ENCODE measurements at places on chromosomes 3 and 15. TPM values are rescaled to one million over a fixed set of nuclear protein-coding genes. Genes with fewer than 3 reads are reported as not detected.
A peak's percentile ranks its signal among the peaks of the same experiment; 100 is the strongest.

GRCh38 chr3:80234706-80235105 lies 466.9 kb upstream of the ROBO1 start:
- H3K4me3 ChIP-seq: no peak overlapping the region
- DNase-seq: no peak
- no peaks in the 10 kb centered on the region for H3K36me3 ChIP-seq
- no peak overlapping the region for H3K27ac ChIP-seq

DNA sequence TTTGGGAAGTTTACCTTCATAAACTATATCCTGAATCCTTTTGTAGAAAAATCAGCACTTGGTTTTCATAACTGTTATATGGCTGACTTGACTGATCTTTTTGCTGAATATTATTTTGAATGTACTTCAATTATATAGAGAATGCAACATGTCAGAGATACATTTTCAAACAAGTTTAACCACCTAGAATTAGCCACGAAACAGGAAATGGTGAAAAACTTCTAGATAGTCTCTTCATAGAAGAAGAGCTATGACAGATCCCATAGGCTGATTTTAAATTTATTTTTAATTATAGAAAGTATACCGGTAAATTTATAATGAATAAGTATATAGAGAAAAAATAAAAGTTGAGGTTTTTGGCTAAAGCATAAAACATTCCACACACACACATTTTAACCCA lies 436.8 kb upstream of the DPPA4 start:
- no peaks in the 10 kb centered on the region for H3K4me1 ChIP-seq
- H3K36me3 ChIP-seq: no peaks in the 10 kb centered on the region
- no peaks in the 10 kb centered on the region for H3K27me3 ChIP-seq
- H3K4me3 ChIP-seq: no peak overlapping the region
- no peak overlapping the region for H3K27ac ChIP-seq
- no peak for DNase-seq

DNA sequence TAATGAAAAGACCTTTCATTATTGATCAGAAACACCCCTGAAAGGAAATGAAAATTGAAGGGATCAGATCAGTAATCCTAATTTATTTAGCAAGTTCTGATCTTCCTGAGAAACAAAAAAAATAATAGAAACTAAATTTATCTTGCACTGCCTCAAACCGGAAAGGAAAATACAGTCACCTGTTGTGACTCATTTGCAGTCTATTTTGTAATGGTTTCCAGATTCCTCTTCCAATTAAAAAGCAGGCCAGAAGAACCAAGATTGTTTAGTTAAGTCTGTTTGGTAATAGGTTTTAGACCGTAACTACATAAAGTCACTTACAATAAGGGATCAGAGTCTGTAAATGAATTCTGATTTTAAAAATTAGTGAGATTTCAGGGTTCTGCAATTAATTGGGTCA lies 49.7 kb upstream of the ATOSA start:
- peaks cover 7% of the 10 kb centered on the region for H3K4me1 ChIP-seq
- no peaks in the 10 kb centered on the region for H3K36me3 ChIP-seq
- H3K27me3 ChIP-seq: no peaks in the 10 kb centered on the region
- no peak overlapping the region for H3K4me3 ChIP-seq

GRCh38 chr3:4726549-4726948 lies 233.4 kb downstream of the ITPR1 start:
- H3K4me3 ChIP-seq: no peak overlapping the region
- peaks cover 22% of the 10 kb centered on the region for H3K4me1 ChIP-seq
- no peak overlapping the region for H3K27ac ChIP-seq

- H3K36me3 ChIP-seq: no peaks in the 10 kb centered on the region
- no peak overlapping the region for H3K27ac ChIP-seq
- H3K4me3 ChIP-seq: no peak overlapping the region
Observed at GRCh38 chr15:64942356-64942755, 30.7 kb downstream of the ANKDD1A start.

DNA sequence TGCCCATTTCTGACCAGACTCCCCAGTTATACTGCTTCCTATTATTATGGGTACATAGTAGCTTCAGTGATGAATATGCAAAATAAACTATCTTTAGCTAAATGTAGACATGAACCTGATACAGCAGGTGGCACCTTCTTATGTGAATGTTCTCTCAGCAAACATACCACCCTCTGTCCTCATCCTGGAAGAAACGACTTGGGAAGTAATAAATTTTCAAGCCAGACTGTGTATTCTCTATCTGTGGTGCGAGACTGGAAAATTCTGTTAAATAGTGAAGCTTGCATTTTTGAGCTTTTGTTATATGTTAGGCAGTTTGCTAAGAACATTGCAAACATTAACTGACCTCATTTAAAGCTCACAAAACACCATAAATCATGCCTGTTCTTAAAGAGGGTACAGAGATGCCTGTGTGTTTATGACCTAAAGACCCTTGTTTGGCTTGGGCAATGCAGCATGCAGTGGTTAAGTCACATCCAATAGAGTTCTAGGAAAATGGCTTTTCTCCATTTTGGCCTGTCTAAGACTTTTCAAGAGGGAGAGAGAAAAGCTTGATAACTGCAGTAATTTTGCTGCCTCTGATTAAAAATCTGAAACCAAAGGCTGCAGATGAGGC lies 287.1 kb downstream of the NEK10 start:
- no peak overlapping the region for H3K27ac ChIP-seq
- H3K36me3 ChIP-seq: no peaks in the 10 kb centered on the region
- DNase-seq: no peak
- peaks cover 30% of the 10 kb centered on the region for H3K4me1 ChIP-seq
- H3K27me3 ChIP-seq: no peaks in the 10 kb centered on the region

GRCh38 chr3:70561796-70562195 lies 249.4 kb upstream of the MDFIC2 start:
- DNase-seq: no peak
- no peaks in the 10 kb centered on the region for H3K27me3 ChIP-seq
- no peaks in the 10 kb centered on the region for H3K4me1 ChIP-seq
- H3K27ac ChIP-seq: no peak overlapping the region

- H3K4me3 ChIP-seq: no peak overlapping the region
- no peak overlapping the region for H3K27ac ChIP-seq
- H3K4me1 ChIP-seq: peaks cover 5% of the 10 kb centered on the region
Observed at GRCh38 chr3:48738144-48738536, 21.1 kb upstream of the IP6K2 start.

DNA sequence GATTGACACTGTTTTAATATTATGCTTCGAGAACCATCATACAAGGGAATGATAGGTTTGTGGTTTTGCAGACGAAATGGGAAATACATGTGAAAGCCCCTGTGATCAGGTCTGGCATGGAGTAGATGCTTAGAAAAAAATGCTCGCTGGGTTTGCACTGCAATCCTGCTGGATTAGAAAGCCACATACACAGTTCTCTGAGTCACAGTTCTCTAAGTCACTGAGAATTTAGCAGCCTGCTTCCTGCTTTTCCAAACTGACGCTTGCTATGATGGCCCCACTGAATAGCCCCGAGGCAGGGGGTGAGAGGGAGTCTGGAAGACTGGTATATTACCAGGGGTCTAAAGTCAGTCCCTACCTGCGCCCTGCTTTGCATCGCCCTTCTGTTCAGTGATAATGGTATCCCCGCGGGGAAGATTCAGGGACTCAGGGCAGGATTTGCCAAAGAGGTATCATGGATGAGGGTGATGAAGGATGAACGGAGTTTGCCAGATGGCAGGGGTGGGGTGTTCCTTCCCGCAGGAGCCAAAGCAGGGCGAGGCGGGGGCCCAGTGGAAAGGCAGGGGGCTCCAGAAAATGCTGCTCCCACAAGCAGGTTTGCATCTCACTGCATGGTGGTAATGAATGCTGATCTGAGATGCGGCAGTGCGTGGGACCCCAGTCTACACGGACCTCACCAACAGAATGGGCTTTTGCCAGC lies 82.3 kb downstream of the IQSEC1 start:
- no peak overlapping the region for H3K4me3 ChIP-seq
- H3K4me1 ChIP-seq: peaks cover 17% of the 10 kb centered on the region
- peak overlapping the region; percentile 58 for H3K27ac ChIP-seq
- H3K27me3 ChIP-seq: no peaks in the 10 kb centered on the region

DNA sequence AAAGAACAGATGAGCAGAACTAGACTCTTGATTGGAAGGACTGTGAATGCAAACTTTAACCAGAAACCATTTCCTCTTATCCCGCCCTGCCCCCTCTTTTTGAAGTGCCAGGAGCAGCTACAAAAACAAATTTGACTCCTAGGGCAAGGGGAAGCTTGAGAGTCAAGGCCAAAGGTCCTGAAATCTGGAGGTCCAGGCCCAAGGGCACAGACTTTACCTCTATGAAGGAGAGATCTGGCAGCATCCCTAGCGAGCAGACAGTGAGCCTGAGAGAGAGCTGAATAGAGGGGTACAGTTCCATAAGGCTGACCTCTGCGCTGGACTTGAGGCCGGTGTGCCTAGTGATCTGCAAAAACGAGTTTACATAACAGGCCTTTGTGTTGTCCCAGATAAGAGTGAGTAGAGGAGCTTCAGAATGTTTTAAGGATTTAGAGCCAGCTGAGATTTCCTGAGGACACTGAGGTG lies 5.1 kb downstream of the RAB43 start:
- no peak overlapping the region for H3K27ac ChIP-seq
- no peaks in the 10 kb centered on the region for H3K27me3 ChIP-seq
- no peak overlapping the region for H3K4me3 ChIP-seq
- H3K4me1 ChIP-seq: peaks cover 24% of the 10 kb centered on the region
- no peak for DNase-seq

GRCh38 chr15:91599261-91599660 lies 254.2 kb upstream of the SLCO3A1 start:
- H3K27me3 ChIP-seq: no peaks in the 10 kb centered on the region
- no peaks in the 10 kb centered on the region for H3K36me3 ChIP-seq
- H3K4me3 ChIP-seq: no peak overlapping the region

DNA sequence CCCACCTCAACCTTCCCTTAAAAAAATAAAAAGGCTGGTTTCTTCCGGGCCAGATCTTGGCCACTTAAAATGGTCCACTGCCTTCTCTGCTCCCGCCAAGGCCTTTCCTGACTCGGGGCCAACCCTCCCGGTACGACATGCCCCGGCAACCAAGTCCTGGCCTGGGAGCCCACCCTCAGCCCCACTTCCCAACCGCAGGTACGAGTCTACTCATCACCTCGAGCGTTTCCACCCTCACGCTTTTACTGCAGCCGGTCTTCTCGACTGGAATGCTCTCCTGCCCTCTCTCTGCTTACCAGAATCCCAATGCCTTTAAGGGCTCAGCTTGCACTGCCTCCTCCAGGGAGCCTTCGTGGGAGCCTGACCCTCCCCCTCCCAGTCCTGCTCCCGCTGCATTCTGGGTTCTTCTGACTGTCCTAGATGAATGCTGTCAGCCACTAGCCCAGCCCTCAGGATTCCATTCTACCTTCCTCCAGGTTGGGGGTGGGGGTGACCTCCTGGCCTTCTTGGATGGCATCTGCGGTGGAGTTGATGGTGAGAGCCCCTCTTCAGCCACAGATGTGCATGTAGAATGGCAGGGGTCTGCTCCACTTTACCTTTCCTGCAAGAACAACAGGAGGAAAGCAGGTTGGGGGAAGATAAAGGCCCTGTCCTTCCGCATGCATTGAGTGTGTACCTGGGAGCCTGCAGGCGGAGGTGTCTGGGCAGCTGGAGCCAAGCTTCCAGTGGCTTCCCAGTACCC lies 1.1 kb upstream of the CSRNP1 start:
- no peaks in the 10 kb centered on the region for H3K36me3 ChIP-seq
- peak overlapping the region; percentile 97 for H3K27ac ChIP-seq
- peak overlapping the region; percentile 96 for H3K4me3 ChIP-seq
- H3K27me3 ChIP-seq: no peaks in the 10 kb centered on the region
- DNase-seq: no peak
- H3K4me1 ChIP-seq: peaks cover 31% of the 10 kb centered on the region

DNA sequence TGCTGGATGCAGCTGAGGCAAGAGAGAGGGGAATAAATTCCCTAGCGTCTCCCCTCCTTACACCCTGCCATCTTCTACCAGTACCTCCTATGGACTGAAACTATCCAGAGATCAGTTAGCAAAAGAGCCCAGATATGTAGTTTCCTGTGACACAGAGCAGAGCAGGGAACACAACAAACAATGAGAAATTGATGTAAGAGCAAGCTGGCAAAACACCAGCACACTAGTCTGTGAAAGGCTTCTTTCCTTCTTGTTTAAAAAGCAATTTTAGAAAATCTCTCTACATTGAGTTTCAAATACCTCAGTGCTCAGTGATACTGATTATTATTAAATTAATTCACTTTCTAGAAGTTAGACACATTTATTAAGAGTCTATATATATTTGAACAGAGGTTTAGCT lies 215.6 kb upstream of the AZI2 start:
- no peak for DNase-seq
- no peaks in the 10 kb centered on the region for H3K4me1 ChIP-seq
- H3K4me3 ChIP-seq: no peak overlapping the region
- no peaks in the 10 kb centered on the region for H3K27me3 ChIP-seq
- no peak overlapping the region for H3K27ac ChIP-seq
- H3K36me3 ChIP-seq: no peaks in the 10 kb centered on the region

DNA sequence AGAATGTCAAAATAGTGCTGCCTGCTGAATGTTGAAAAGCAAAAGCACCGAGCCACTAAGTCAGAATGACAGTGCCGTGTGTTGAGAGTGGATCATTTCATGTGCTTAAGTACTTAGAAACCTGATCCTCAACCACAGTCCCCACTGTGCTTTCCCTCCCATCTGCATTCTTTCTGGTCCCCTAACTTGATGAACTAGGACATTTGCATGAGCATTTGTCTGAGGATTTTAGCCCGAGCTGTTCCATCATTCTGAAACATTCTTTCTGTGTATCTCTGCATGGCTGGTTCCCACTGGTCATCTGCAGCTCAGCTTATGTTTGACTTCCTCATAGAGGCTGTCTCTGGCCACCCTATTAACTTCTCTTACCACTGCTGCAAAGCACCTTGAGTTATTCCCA lies 42.0 kb downstream of the SST start:
- DNase-seq: no peak
- no peaks in the 10 kb centered on the region for H3K27me3 ChIP-seq
- H3K27ac ChIP-seq: no peak overlapping the region
- no peak overlapping the region for H3K4me3 ChIP-seq
- H3K36me3 ChIP-seq: no peaks in the 10 kb centered on the region

DNA sequence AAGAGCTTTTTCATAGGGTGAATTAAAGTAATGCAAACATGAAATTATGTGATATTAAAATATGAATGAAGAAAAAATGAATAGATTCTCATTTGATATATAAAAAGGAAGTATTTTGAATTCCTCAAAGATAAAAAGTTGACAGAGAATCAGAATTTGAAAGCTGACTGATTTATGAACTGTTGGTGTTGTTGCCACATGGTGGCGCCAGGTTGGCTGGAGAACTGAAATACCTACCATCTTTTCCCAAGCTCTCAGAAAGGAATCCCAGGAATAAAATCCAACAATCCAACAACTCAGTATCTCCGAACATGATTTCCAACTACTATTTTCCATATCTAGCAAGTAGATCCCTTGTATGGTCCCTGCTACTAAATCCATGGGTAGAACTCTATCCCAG lies 3.1 kb downstream of the MYRIP start:
- no peaks in the 10 kb centered on the region for H3K27me3 ChIP-seq
- no peak overlapping the region for H3K4me3 ChIP-seq
- no peaks in the 10 kb centered on the region for H3K36me3 ChIP-seq

- H3K4me1 ChIP-seq: no peaks in the 10 kb centered on the region
- no peak overlapping the region for H3K27ac ChIP-seq
- no peak for DNase-seq
- no peaks in the 10 kb centered on the region for H3K36me3 ChIP-seq
- no peak overlapping the region for H3K4me3 ChIP-seq
Observed at GRCh38 chr3:161322781-161323568, 48.3 kb downstream of the SPTSSB start.

GRCh38 chr3:197125636-197126035 lies 96.0 kb upstream of the MELTF start:
- H3K36me3 ChIP-seq: peaks cover 8% of the 10 kb centered on the region
- H3K27ac ChIP-seq: no peak overlapping the region
- no peak overlapping the region for H3K4me3 ChIP-seq
- no peaks in the 10 kb centered on the region for H3K27me3 ChIP-seq

HCN4 gene
- not detected for total RNA-seq

C3orf62 gene
- 5.4 TPM for total RNA-seq

TARS3 gene
- total RNA-seq: 21.3 TPM

C3orf85 gene
- total RNA-seq: not detected

LRIG1 gene
- total RNA-seq: 121 TPM

POPDC2 gene
- 13.3 TPM for total RNA-seq

All from thoracic aorta (tissue), 2 donors.